ENCODE measurements at places on chromosomes 1 and 21.

- DNase-seq, result no peak
Observed at GRCh38 chr1:30058970-30059369, 664.4 kb downstream of the MATN1 start.

GRCh38 chr1:240255922-240256321, 164.2 kb downstream of the FMN2 start:
- DNase-seq, result no peak

DNA sequence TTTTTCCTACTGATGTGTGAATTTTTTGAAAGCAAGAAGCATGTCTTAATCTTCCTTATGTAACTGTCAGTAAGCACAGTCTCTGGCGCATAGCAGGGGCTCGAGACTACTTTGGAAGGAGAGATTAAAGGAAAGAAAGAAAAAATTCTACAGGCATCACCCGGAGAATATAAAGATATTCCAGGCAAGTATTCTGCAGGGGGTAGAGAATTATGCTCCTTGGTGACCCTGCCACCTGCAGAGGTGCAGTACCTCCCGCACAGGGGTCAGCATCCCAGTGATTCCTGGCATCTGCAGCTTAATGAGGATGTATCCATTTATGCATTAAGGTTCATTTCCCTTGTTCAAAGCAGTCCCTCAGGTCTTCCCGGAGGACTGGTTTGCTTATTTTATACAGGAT, 87.6 kb upstream of the WLS start:
- no peak for DNase-seq

- no peak for DNase-seq
Observed at GRCh38 chr1:18870957-18871356, 11.5 kb upstream of the TAS1R2 start.

GRCh38 chr1:6984986-6985385, 199.7 kb downstream of the CAMTA1 start:
- DNase-seq, result no peak

GRCh38 chr1:246164764-246165163, 342.3 kb downstream of the SMYD3 start:
- no peak for DNase-seq

GRCh38 chr21:45178971-45179370, 104.6 kb downstream of the ADARB1 start:
- no peak for DNase-seq

- no peak for DNase-seq
Observed at GRCh38 chr1:208607616-208608015, 363.4 kb upstream of the PLXNA2 start.

GRCh38 chr1:63621698-63622097, 28.5 kb downstream of the PGM1 start:
- DNase-seq, result no peak

GRCh38 chr1:225808136-225808535, 1.8 kb upstream of the EPHX1 start:
- no peak for DNase-seq

GRCh38 chr1:5385096-5385799, 607.0 kb downstream of the NPHP4 start:
- DNase-seq, result no peak

- DNase-seq, result peak; percentile 89
Observed at GRCh38 chr1:145858901-145859490, at the start of gene PIAS3. TSS of gene PIAS3 (minus strand) at chr1:145859081. CDS start at chr1:145858990, 91 bp downstream.

- no peak for DNase-seq
Observed at GRCh38 chr1:50393522-50394120, 29.6 kb downstream of the DMRTA2 start.

DNA sequence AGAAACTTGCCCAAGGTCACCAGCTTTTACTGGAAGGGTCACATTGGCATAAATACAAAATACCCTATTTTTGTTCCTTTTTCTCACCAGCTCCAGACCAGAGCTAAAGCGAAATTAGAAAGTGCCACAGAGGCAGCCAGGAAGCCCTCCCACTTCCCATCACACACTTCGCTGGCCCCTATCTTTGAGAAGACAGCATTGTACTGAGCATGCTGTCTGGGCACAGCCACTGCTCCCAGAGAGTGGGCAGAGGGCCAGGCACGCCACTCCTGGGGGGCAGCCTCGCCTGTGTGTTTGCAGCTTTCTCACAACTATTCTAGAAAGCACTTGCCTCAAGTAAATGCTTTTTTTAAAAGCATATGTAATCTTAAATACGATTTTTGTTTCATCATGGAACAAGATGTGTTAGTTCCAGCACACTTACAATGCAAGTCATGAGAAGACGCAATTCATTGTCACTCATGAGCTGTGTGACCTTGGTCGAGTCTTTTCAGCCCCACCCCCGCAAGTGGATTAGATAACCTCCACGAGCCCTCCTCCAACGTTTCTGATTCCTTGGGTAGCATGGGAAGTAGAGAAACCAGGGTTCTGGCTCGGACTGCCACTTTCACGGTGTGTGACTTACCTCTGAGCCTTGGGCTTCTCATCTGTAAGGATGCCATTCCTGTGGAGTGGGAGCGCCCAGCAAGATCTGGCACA, 25.7 kb upstream of the EPHA8 start:
- DNase-seq, result no peak

GRCh38 chr1:93433407-93433961, 14.4 kb upstream of the FNBP1L start:
- DNase-seq, result peak; percentile 6

- DNase-seq, result no peak
Observed at GRCh38 chr1:116178837-116179236, 67.6 kb downstream of the MAB21L3 start.

GRCh38 chr1:79497193-79497773, 490.8 kb upstream of the ADGRL4 start:
- no peak for DNase-seq

GRCh38 chr1:87120779-87121178, 206.3 kb downstream of the HS2ST1 start:
- no peak for DNase-seq

DNA sequence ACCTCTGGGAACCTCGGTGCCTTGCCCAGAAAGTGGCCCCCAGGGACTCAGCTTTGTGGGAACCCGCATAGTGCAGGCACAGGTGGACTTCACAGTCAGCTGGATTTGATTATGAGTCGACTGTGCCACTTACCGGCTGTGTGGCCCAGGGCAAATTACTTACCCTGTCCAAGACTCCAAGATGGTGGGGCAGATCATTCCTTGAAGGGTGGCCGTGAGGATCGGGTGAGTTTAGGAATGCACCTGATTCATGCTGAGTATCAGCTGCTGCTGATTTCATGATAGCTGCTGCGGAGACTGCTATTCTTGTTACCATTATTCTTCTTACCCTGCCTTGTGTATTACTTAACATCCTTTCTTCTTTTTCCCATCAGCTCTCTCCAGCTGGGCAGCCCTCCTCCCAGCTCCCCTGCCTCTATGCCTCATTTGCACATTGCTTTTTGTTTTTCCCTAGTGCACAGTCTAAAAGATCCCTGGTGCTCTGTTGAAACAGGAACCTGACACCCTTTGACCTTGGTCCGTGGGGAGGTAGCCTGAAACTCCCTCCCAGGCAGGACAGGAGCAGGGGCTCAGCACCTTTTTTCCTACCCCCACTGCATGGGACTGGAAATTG, 40.5 kb upstream of the FHAD1 start:
- DNase-seq, result no peak

- no peak for DNase-seq
Observed at GRCh38 chr1:226542623-226543103, 5.9 kb upstream of the STUM start.

- DNase-seq, result no peak
Observed at GRCh38 chr1:163414778-163415177, 93.0 kb downstream of the NUF2 start.

DNA sequence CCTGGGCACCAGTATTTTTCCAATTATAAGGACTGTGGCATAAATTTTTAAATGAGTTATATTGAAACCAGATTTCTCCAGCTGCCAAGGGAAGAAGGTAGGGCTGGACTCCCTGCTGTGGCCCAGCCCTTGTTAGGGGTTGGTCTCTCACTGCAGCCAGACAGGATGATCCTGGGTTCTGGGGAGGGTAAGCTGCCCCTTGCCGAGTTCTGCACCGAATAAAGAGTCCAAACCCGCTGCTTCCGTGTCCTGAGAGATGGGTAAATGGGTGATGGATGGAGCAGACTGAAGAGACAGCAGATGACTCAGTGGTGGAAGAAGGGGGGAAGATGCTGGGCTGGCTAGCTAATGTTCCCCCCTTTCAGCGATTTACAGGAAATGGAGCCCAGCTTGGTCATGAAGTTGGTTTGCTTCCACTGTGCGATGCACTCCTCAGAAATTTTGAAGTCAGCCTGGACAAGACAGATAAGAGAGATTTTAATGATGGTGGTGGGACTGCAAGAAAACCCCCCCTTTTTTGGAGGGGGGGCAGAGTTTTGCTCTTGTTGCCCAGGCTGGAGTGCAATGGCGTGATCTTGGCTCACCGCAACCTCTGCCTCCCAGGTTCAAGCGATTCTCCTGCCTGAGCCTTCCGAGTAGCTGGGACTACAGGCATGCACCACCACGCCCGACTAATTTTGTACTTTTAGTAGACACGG, 41.4 kb downstream of the YARS1 start:
- no peak for DNase-seq

GRCh38 chr1:116870300-116870699, 39.4 kb upstream of the PTGFRN start:
- DNase-seq, result no peak

- no peak for DNase-seq
Observed at GRCh38 chr1:8552820-8553397, 235.0 kb downstream of the SLC45A1 start.

DNA sequence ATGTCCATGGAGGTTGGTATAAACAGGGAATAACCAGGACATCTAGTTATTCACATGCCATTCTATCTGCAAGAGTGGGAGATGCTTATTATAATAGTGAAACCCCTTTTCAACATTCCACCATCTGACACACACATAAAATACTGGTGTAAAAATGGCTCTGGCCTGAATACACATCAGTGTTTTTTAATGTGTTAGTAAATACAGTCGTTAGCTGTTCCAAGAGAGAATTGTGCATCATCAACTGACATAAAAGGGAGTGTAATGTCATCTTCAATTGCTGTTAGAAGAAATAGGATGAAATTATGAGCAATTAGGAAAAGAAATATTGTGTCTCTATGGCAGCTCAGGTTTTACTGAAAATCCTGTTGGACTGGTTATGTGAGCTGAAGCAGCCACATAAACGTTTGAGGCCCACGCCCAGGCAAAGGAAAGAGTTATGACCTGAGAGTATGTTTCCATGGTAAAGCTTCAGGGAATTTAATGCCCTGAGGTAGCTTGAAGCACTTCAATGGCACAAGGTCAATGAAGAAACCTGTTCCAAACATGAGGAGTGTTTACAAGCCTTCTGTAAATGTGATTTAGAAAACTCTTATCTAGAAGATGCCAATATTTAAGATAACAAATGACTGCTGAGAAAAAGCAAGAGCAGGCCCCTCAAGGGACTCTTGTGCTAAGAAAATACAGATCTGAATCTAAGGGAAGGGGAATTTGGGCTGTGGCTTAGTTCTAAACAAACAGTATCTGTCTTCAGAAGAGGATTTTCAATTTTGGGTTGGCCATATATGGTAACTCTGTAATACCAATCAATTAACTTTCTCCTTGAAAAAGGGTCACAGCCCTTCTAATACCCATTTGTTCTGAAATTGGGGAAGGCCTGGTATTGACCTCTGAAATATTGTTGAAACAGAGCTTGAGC, 384.3 kb downstream of the SEC16B start:
- DNase-seq, result no peak

- DNase-seq, result no peak
Observed at GRCh38 chr1:93681101-93681988, at the start of gene BCAR3. TSS of gene BCAR3 (minus strand) at chr1:93681837. CDS start at chr1:93674930, 6,907 bp downstream.

DNA sequence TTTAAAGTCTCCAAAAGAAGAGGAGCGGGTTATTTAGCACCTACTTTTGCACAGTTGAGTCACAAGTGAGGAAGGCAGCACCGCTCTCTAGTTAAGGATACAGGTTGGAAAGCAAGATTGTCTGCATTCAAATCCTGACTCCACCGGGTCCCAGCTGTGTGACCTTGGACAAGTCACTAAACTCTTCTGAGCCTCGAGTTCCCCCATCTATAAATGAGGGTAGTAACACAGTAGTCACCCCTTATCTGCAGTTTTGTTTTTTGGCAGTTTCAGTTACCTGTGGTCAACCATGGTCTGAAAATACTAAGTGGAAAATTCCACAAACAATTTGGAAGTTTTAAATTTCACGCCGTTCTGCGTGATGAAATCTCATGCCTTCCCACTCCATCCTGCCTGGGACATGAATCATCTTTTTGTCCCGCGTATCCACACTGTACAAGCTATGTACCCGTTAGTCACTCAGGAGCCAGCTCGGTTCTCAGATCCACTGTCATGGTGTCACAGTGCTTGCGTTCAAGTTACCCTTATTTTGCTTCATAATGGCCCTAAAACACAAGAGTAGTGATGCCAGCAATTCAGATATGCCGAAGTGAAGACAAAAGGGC, 49.4 kb downstream of the CAPZB start:
- no peak for DNase-seq

GRCh38 chr21:15039607-15040299, 25.0 kb downstream of the NRIP1 start:
- DNase-seq, result no peak

DNA sequence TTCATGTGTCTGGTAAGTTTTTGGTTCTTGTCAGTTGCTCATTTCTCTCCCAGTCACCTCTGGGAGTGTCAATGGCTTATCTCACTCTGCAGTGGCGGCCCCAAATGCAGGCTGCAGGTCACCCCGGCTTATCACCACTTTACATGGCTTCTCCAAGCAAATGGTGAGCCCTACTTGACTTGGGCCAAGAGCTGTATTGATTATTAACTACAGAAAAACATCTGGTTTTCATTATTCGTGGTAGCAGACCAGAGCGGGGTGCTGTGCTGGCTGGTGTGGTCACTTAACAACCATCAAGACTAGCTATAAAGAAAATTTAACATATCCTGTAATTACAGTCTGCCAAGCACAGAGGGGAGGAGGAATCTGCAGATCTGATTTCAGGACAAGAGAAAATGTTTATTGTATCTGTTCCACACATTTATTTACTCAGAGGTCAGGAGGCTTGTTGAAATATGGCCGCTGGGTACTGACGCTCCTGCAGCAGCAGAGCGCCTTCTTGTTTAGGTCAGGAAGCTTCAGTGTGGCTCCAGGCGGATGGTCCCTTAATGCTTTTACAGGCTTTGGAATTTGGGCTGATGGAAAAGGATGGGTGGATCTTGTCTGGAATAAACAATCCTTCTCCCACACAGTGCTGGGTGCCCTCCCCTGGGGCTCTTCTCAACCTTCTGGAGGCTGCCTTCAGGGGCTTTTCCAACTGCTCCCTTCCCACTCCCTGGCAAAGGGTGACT, 87.8 kb downstream of the HLX start:
- no peak for DNase-seq
